Stimulated activated CD4-positive, alpha-beta T cell treated with anti-CD3 and anti-CD28 coated beads, Interleukin-2, amount 100 ng/mL, for 48 hours (primary cell): ENCODE measurements at places on chromosomes 6 and 20.
A peak's percentile ranks its signal among the peaks of the same experiment; 100 is the strongest.

DNA sequence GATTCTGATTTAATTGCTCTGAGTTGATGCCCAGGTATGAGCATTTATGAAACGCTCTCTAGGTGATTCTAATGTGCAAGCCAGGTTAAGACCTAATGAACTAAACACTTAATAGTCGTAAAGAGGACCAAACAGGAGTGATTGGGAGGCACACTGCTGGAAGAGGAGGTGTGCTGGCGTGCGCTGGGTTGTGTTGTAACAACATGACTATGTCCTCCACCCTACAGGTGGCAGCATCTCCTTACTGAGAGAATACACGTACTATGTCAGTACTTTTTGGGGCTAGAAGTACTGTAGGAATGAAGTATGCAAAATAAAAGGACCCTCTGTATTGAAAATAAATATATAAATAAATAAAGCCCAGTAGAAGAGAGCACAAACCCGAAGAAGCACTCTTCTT lies 11.9 kb downstream of the C6orf89 start:
- no peak for DNase-seq

DNA sequence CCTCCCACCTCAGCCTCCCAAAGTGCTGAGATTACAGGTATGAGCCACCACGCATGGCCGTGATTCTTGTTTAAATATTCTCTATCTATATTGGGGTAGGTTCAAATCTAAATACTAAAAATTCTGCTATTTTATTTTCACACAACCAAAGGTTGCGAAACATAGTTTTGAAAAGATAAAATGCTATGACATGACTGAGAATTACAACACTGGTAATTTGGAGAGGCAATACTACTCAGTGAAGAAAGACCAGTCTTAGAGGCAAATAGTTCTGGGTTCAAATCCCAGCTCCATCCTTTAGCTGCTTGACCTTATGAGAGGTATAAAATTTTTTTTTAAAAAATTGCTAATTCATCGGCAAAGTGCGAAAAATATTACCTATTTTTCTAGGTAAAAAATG lies 137.0 kb upstream of the PREP start:
- DNase-seq: no peak

DNA sequence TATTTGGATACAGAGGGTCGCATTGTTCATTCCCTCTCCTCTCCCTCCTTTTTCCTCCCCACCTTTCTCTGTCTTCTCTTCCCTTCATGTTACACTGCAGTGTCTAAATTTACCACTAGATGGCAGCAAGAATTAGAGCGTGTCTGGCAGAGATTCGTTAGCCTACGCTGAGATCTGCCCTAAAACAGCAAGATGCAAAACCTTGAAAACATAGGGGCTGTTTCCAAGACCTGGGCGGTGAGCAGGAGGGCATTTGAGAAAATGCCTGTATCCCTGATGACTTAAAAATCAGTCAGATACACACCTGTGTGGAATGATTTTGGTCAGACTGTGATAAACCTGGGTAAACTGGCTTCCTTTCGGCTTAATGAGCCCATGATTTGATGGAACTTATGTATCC lies 101.5 kb upstream of the ISM1 start:
- DNase-seq: peak; percentile 12

DNA sequence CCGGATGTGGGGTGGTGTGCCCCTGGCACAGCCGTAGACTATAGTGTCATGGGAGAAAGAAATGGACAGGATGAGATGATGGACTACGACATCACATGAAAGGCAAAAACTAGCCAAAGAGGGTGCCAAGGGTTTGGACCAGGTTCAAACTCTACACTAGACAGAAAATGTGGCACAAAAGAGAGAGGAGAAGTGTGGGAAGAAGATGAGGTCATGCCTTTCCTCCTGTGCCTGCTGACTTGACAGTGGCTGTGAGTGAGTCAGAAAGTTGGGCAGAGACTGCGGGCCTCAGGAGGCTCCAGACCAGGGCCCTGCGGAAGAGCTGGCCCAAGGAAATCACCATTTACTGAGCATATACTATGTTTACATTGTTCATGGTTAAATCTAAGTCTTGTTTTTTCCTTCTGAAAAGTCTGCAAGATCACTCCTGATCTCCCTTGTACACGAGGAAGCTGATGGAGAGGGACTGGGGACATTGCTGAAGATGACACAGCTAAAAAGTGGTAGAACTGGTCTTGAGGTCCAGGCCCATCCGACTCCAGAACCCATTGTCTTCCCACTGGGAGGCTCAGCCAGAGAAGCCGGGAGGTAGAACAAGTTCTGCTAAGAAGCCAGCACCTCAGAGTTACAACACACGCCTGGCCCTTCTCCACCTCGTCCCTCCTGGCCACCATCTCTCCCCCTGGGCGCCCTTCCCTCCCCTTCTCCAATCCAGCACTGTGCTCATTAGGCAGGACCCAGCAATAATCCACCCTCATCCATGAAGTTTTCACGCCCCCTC lies 35.6 kb downstream of the CNKSR3 start:
- DNase-seq: no peak

GRCh38 chr6:110563711-110564110 lies 87.3 kb upstream of the SLC22A16 start:
- DNase-seq: no peak

- DNase-seq: no peak
Observed at GRCh38 chr6:27288136-27289044, 23.7 kb downstream of the POM121L2 start.

DNA sequence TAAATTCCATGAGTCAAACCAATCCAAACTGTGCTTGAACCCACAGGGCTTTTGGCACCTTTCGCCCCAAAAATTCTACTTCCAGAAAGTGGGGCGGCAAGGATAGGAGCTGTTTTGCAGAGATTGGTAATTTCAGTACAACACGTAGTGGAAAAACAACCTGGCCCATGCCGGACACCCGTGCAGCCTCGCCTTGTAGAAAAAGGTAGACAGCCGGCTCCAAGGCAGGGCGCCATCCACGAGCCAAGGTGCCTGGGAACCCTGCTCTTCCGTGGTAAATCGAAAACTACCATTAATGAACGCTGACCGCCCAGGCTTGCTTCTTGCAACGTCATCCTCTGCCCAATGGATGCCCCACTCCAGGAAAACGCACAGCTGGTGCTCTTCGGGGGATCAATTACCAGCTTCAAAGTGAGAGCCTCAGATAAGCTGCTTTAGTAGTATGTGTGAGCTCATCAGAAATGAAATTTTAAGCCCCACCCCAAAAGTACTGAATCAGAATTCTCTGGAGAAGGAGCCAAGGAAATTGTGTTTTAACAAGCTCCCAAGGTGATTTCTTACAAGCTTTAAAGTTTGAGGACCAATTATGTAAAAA lies 1.8 kb downstream of the OOEP start:
- DNase-seq: no peak
